ENCODE measurements at places on chromosomes 2 and 18.

- DNase-seq = no peak
These were observed 17.1 kb downstream of the CCT7 start for GRCh38 chr2:73250872-73251846.

DNA sequence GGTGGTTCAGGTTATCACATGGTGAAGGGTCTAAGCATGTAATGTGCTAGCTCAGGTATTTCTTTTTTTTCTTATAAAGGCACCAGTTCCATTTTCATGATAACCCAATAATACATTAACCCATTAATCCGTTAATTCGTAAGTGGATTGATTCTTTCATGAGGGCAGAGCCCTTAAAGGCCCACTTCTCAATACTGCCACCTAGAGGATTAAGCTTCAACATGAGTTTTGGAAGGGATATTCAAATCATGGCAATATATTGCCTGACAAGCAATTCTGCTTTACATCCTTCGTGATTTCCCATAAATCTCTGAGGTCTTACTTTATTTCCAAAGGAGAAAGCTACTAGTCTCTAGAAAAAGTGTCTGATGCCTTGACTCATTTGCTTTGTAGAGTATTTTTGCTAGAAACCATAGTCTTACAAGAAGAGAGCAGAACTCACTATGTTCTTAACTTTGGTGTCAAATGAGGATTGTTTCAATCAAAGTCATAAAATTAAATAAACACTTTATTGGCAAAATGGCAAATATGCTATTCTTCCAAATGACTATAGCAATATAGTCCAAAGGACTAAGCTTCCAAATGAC is 271.3 kb downstream of the KCNS3 start:
- DNase-seq = no peak

DNA sequence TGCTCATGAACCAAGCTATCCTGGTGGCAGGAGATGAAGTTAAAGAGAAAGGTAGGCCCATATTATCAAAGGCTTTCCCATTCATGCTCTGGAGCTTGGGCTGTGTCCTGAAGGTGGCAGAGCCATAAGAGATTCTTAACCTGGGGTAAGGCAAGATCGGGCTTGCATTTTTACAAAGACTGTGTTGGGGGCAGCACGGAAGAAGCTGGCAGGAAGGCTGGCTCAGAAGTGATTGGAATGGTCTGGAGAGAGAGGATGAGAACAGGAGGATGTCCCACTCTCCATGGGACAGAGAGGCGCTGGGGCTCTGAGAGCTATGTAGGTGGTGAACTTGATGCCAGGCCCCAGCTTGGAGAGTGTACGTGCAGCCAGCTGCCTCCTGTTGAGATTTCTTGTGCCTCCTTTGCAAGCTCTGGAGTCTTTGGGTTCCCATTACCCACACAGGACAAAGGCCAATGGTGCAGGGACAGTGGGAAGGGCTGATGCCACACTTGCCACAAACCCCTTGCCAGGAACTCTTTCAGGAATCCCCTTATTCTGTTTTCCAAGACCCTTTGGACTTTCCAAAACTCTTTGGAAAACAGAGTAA is 40.6 kb upstream of the FZD5 start:
- no peak for DNase-seq

DNA sequence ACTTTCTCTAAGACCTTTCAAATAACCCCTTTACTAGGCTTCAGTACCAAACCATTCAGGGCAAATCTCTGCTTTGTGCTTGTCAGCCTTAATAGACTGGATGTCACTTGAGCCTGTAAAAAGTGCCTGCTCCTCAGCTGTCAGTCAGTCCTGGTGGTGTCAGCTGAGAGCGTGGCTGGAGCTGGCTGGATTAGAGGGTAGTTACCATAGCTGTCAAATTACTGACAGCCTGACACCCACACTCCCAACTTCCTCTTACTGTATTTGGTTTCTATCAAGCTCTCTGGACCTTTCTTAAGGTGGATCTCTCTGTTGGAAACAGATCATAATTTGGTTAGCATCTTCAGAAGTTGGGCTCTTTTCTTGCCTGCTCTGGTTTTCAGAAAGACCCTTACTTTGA is 371.4 kb upstream of the ATP5MC3 start:
- DNase-seq = no peak

DNA sequence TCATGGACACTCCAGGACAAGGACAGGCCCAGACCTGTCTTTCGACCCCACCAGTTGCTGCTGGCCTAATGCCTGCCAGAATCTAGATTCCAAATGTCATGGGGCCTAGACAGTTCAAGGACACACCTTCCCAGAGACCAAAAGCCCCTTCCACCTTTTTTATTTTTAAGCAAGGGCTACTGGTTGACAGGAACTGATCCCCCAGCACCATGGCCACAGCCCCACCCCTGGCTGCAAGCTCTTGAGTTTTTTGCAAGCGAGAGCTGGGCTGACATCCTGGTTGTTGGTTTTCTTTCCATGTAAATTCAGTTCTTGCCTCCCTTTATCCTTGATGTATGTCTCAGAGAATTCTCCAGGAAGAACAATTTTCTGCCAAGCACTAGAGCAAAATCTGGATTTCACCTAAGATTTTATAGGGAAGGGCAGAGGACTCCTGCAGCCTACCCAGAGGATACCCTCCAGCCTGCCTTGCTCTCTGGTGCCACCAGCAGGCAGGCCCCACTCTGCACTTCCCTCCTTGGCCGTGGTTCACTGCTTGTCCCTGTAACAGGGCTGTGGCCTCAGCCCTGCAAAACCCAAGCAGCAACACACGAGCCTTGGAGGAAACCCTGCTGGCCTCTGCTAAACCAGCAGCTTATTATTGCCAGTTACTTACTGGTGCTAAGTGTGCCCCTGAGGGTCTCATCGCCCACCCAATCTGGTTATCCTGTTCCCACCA is 97.7 kb downstream of the TWIST2 start:
- peak; percentile 17 for DNase-seq

- DNase-seq = no peak
These were observed 430.8 kb downstream of the SETBP1 start for GRCh38 chr18:45111502-45111848.

DNA sequence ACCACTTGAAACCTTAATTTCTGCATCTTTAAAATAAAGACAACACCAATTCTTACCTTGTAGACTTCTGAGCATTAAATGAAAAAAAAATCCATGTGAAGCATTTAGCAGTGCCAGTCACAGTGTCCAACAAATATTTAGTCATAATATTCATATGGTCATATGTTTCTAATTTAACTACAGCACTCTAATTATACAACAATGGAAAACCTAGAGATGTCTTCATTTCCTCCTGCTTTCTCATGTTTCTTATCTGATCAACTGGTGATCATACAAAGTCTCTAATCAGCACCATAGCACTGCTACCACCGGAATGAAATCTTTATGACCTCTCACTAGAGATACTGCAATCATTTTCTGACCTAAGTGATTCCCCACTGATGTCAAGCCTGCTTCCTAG is 10.2 kb upstream of the SCN3A start:
- DNase-seq = no peak

GRCh38 chr2:214203214-214203613 is 207.6 kb upstream of the VWC2L start:
- DNase-seq = no peak

DNA sequence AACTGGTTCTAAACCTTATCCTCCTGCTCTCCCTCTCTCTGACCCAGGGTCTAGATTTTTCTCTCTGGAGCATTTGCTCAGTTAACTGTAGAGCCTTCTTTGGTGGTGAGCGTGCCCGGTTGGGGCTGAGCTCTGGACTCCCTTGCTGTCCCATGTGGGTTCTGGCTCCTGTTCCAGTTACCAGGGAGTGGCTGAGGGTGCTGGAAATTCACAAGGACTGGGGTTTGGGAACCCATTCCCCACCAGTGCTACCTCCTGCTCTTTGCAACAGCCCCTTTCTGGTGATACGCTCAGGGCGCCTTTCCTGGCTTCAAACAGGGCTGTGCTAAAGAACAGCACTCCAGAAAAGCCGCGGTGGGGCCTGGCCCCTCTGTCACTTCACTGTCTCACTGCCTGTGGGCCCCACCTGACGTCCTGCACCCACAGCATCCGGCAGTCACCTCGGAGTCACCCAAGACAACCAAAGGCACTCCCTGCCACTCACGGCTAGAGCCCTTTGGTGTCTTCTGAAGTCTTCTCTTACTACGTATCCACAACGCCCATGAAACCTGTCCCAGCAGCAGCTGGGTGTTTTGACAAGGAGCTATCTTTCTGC is 41.3 kb downstream of the CAPN13 start:
- DNase-seq = peak; percentile 5

GRCh38 chr18:27377251-27377650 is 192.1 kb upstream of the CHST9 start:
- no peak for DNase-seq

DNA sequence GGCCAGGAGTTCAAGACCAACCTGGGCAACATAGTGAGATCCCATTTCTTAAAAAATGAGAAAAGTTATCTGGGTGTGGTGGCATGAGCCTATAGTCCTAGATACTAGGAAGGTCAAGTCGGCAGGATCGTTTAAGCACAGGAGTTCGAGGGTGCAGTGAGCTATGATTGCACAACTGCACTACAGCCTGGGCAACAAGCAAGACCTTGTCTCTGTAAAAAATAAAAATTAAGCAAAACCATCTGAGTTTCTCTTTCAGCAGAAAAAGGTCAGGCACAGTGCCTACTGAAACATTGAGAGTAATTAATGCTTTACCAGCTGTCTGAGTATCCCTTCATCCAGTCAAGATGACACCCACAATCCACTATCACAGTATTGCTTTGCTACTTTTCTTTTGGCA is 258.3 kb downstream of the MBD5 start:
- DNase-seq = no peak

DNA sequence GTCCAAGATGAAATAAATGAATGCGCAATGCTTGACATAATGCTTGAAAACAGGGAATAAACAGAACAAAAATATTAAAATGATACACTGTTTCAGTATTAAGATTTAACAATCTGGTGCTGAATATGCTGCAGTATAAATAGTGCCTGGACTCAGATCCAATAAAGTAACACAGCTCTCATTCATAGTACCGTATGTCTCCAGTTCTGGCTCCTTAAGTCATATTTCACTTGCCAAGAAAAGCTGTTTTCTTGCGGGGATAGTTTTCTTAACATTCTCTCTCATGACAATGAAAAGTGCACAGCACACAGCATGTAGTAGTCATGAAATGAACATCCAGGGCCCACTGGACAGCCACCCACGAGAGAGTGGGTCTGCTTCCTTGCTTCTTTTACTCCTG is 74.7 kb downstream of the SATB2 start:
- DNase-seq = no peak

- peak; percentile 11 for DNase-seq
These were observed 1.3 kb downstream of the SALL3 start for GRCh38 chr18:78980777-78981380.

- no peak for DNase-seq
These were observed 50.5 kb downstream of the HNRNPLL start for GRCh38 chr2:38552259-38552658.

GRCh38 chr2:86066007-86066578 is 39.6 kb downstream of the POLR1A start:
- DNase-seq = no peak

DNA sequence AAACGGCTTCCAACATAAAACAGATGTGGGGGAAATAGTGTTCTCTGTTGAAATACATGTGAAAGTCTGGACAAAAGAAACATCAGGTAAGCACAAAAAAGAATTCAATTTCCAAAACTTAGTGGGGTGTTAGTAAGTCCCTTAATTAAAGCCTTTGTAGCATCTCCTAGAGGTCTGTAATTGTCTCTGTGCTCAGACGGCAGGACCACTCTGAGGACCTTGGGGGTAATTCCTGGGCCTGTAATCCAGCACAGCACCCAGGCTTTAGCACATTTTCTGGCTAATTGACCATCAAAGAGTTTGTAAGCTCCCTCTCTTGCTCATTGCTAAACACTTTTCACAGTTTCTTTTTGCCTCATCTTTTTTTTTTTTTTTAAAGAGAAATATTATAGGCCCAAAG is 80.3 kb downstream of the FARSB start:
- no peak for DNase-seq

DNA sequence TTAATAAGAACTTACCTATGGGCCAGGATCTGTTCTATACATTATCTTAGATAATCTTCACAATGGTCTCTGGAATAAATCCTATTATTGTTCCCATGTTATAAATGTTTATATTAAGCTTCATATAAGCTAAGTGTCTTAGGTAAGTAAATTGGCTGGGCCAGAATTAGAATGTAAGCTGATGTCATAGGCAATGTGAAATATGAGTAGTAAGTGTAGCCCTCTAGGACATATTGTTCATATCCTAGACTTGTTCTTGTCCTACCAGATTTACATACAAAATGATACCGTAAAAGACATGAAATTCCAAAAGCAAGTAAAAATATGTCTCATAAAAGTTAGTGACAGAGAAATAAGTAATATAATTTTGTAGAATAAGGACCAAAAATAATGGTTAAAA is 89.9 kb downstream of the CDH19 start:
- DNase-seq = no peak
